ENCODE measurements at places on chromosomes 3 and 15. TPM values are rescaled to one million over a fixed set of nuclear protein-coding genes. Genes with fewer than 3 reads are reported as not detected.

Gene PLSCR2
- total RNA-seq = not detected

Gene ATP13A3
- 78.4 TPM for total RNA-seq

Gene MAGEL2
- total RNA-seq = 11.0 TPM

Gene GDPGP1
- 2.2 TPM for total RNA-seq

Gene CRYGS
- total RNA-seq = 1.6 TPM

Gene GOLGA8J
- total RNA-seq = 0.13 TPM

Gene RPP14
- total RNA-seq = 15.7 TPM

Gene ISL2
- 0.49 TPM for total RNA-seq

Gene HIGD2B
- total RNA-seq = 0.25 TPM

Gene TBCCD1
- 13.9 TPM for total RNA-seq

Gene UQCC5
- 98.5 TPM for total RNA-seq

Gene DLL4
- 10.1 TPM for total RNA-seq

Gene EEFSEC
- total RNA-seq = 11.0 TPM

Gene SERF2
- 596 TPM for total RNA-seq

Gene FMN1
- 4.6 TPM for total RNA-seq

Gene CFAP44
- total RNA-seq = 13.2 TPM

Gene CLEC3B
- 0.33 TPM for total RNA-seq

Gene SLC9C1
- not detected for total RNA-seq

Gene CRABP1
- total RNA-seq = 1,434 TPM

Gene GOLGA8T
- total RNA-seq = 0.54 TPM

Gene ZNF660
- 9.1 TPM for total RNA-seq

Gene IGF2BP2
- 78.2 TPM for total RNA-seq

Gene PSTPIP1
- total RNA-seq = 0.81 TPM

Gene FSTL1
- 10.8 TPM for total RNA-seq

Gene RLBP1
- total RNA-seq = not detected

Gene CIB1
- total RNA-seq = 13.8 TPM

Gene KNG1
- 0.11 TPM for total RNA-seq

Gene SCG5
- total RNA-seq = 20.4 TPM

Gene RBMS3
- total RNA-seq = 13.5 TPM

Gene CYP8B1
- 0.81 TPM for total RNA-seq

Gene USF3
- 9.3 TPM for total RNA-seq

Gene RAD18
- 21.4 TPM for total RNA-seq

Gene PLA2G4E
- total RNA-seq = 0.10 TPM

Gene SERINC4
- total RNA-seq = 0.88 TPM

Gene MYRIP
- total RNA-seq = 3.1 TPM

Gene VWA5B2
- 0.54 TPM for total RNA-seq

Gene SRGAP3
- 78.4 TPM for total RNA-seq

Gene SLCO3A1
- total RNA-seq = 2.3 TPM
